Stimulated activated CD8-positive, alpha-beta memory T cell treated with anti-CD3 and anti-CD28 coated beads, Interleukin-4, amount 100 ng/mL, for 24 hours (primary cell): ENCODE measurements at places on chromosomes 12 and 14.
A peak's percentile ranks its signal among the peaks of the same experiment; 100 is the strongest.

- DNase-seq, result no peak
These were observed 97.8 kb downstream of the LGMN start for GRCh38 chr14:92650581-92651105.

GRCh38 chr12:40034156-40034555, 71.7 kb downstream of the SLC2A13 start:
- no peak for DNase-seq

GRCh38 chr12:19967001-19967400, 401.3 kb upstream of the PDE3A start:
- no peak for DNase-seq

- DNase-seq, result no peak
These were observed 152.1 kb downstream of the MGAT4C start for GRCh38 chr12:86104087-86104486.

- DNase-seq, result no peak
These were observed 59.2 kb downstream of the SPPL3 start for GRCh38 chr12:120844768-120845449.

DNA sequence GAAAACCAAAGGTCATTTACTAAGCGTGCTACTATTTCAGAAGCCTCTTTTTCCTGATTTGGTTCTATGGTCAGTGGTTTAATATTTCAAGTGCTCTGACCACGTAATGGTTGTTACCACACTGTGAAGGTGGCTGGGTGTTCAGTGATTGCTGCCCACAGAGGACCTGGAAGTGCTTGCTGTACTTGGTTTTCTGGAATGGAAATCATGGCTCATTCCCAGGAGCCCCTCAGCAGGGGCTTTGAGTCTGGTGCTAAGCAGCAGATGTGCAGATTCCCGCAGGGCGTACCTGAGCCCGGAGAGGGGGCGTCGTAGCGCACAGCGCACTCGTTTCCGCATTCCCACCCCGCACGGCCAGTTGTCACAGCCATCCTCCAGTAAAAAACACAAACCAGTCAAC, 50.5 kb downstream of the TRAF3 start:
- no peak for DNase-seq

GRCh38 chr12:6723607-6724408, at the start of gene COPS7A:
Gene COPS7A, plus strand, starts transcription at chr12:6724046. Its CDS starts 611 bp downstream, at chr12:6724657.
- peak; percentile 95 for DNase-seq

- DNase-seq, result no peak
These were observed 2.7 kb upstream of the NXPH4 start for GRCh38 chr12:57213763-57214397.

- DNase-seq, result no peak
These were observed 28.4 kb downstream of the DIP2B start for GRCh38 chr12:50533203-50533584.

GRCh38 chr12:57454566-57455373, at the start of gene INHBE:
Gene INHBE, plus strand, starts transcription at chr12:57455307. Its CDS starts 230 bp downstream, at chr12:57455537.
- no peak for DNase-seq

DNA sequence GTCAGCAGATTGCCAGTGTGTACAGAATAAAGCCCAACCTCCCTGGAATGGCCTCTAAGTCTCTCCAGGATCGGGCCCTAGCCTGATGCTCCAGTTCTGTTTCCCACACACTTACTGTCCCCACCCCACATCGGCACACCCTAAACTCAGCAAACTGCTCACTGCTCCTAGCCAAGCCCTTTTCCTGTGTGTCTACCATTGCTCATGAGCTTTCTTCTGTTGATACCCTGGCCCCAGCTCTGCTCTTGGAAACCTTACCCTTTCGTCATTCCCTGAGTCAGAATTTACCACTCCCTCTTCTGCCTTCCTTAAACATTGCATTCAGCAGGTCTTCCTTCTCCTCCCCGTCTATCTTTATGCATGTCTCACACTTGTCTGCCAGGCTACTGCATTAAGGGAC, 158.9 kb downstream of the TMX1 start:
- no peak for DNase-seq

GRCh38 chr14:56996721-56997399, 186.6 kb upstream of the OTX2 start:
- no peak for DNase-seq

DNA sequence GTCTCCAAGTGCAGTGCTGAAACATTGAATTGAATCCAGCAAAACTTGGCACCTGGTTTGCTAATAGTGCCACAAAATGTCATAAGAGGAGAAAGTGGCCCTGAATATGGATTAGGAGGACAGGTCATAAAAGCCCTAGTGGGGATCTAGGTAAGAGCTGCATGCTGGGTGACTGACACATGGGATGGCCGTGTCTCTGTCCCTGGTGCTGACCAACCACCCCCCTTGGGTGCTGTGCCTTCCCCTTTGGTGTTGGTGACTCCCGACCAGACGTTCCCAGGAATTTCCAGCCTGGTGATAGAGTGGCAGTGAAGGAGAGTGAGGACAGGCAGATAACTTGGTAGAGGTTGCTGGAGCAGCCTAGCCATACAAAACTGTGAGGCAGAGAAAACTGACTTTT, 142.8 kb downstream of the VRK1 start:
- no peak for DNase-seq

- DNase-seq, result no peak
These were observed 2.0 kb downstream of the RAN start for GRCh38 chr12:130873825-130874224.

DNA sequence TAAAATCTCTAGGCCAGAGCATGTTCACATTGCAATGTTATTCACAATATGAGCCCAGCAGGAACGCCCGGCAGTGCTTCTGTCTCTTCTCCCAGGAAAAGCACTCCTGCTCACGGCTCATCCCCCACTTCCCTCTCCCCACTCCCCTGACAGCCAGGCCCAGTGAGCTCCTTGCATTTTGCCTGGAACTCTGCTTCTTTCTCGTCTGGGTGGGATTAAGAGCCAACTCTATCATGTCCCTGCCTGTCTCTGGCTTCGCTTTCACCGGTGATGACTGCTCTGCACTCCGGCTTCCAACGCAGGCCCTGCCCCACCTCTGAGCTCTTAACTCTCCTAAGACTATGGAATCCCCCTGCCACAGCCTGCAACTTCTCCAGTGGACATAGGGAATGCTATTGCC, 2.5 kb downstream of the PLEK2 start:
- DNase-seq, result no peak

DNA sequence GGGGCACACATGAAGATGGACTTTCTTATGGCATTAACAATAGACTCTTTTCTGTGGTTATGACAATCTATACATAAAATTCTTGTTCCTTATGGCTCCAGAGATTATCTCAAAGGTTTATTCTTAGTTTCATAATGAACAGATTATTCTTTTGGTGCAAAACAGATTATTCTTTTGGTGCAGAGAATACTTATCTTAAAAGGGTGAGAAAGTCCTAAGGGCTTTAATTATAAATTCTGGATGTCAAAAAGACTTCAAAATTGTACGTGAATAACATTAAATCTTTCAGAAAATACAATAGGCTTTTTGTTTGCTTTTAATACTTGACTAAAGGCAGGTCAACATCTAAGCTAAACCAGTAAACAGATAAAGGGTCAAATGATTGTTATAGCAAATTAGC, 69.3 kb downstream of the MNAT1 start:
- DNase-seq, result no peak
